Neural progenitor cell (in vitro differentiated cells): ENCODE measurements at places on chromosomes 5 and 9.

DNA sequence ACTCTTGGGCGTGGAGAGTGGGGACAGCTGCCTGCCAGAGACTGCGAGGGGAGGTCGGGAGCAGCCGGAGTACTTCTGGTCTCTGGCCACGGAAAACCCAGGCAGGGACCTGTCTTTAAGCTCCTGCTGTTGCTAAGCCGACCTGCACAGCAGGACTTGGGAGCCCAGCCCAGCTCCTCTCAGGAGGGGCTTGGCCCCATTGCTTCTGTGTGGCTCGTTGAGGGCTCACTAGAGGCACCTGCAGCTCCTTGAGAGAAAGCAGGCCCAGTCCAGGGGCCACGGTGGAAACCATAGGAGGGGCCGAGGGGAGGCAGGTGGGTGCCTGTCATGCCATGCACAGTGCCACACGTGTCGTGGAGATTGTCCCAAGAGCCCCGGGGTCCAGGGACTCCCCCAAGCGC, 3.3 kb upstream of the LCN2 start:
- DNase-seq: no peak

DNA sequence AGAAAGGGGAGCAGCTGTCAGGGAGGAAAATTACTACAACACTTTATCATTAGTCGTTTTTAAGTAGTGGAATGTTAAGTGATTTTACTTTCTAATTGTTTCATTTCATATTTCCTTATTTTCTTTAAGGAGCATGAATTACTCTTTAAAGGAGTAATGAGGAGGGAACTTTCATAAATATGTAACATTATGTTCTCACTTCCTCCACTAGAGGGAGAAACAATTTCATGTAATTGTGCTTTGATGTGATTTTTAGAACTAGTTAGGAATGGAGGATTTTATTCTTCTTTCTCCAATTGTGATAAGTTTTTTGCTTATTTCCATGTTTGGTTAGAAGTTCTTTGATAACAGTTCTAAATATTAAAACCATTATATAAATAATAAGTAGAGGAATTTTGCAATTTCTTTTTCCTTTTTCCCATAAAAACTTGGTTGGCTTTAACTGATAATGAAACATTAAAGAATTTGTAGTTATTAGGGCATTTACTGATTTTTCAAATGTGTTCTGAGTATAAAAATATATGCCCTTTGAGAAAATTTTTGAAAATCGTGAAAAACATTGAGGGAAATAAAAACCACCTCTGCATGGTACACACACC, 25.6 kb downstream of the CEP78 start:
- no peak for DNase-seq

GRCh38 chr9:105069285-105069684, 141.3 kb upstream of the ABCA1 start:
- no peak for DNase-seq

GRCh38 chr9:25814023-25814422, 135.8 kb upstream of the TUSC1 start:
- DNase-seq: no peak

GRCh38 chr5:77304388-77304787, 93.9 kb downstream of the PDE8B start:
- no peak for DNase-seq

GRCh38 chr9:109274884-109275730, 45.8 kb downstream of the EPB41L4B start:
- DNase-seq: no peak

GRCh38 chr5:74072646-74073045, 446.6 kb downstream of the ARHGEF28 start:
- no peak for DNase-seq

DNA sequence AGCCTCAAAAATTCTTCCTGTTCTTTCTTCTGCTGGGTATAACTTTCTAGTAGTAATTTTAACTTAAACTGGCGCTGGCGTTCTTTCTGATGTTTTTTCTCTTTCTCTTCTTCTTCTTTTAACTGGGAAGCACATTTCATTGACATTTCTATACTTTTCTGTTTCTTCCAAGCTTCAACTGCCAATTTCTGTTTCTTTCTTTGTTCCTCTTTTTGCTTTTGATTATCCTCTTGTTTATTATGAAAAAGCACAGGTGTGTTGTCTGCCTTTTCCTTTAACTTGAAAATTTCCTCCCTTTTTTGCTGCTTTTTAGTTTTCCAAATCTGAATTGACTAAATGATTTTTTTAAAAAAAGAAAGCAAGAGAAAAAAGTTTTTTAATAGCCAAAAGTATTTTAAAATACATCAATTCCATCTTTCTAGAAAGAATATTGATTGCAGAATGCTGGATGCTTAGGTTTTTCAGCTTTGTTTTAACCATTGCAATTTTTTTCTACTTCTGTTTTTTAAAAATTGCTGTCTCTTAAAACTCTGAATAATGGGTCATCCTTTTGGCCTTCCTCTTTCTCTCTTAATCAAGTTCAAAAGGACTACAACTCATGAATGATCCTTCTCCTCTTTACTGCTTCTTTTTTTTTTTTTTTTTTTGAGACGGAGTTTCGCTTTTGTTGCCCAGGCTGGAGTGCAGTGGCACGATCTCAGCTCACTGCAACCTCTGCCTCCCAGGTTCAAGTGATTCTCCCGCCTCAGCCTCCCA, 8.8 kb upstream of the PGGT1B start:
- DNase-seq: no peak

GRCh38 chr9:61634192-61634591, 444.4 kb downstream of the SPATA31A7 start:
- no peak for DNase-seq

DNA sequence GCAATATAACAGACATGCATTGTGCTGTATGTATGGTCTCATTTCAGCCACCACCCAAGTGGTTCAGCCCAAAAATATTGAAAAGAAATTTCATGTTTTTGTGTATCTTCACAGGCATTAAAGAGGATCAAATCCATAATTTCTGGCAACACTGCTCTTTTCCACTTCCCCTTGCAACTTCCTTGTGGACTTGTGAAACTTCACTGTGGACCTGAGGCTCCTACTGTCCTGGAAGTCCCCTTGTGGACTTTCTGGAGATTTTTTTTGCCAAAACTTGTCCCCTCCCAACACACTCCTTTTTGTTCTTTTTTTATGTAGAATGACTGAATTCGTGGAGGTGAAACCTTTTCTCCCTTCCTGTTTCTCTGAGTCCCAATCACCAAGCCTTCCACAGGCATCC, 14.3 kb downstream of the OTULINL start:
- no peak for DNase-seq

GRCh38 chr9:13360188-13360587, 80.7 kb upstream of the MPDZ start:
- no peak for DNase-seq

GRCh38 chr5:179355976-179356974, 11.0 kb upstream of the ADAMTS2 start:
- DNase-seq: no peak

DNA sequence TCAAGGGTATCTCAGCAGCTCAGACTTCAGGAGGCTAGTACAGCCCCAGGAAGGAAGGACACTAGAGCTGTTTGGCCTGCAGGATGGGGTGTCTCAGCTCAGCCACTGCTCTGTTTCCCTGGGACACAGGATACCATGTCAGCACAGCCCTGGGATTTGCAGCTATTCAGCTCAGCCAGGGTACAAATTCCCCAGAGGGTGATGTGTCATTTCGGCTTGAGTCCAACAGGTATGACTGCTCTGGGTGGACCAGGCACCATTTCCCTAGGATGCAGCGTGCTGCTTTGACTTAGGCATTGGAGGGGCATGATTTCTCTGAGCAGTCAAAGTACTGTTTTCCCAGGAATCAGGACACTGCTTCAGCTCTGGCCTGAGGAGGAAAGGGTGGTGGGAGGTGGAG, 130.1 kb downstream of the ARSB start:
- no peak for DNase-seq

GRCh38 chr5:5089895-5090649, 50.1 kb upstream of the ADAMTS16 start:
- no peak for DNase-seq

DNA sequence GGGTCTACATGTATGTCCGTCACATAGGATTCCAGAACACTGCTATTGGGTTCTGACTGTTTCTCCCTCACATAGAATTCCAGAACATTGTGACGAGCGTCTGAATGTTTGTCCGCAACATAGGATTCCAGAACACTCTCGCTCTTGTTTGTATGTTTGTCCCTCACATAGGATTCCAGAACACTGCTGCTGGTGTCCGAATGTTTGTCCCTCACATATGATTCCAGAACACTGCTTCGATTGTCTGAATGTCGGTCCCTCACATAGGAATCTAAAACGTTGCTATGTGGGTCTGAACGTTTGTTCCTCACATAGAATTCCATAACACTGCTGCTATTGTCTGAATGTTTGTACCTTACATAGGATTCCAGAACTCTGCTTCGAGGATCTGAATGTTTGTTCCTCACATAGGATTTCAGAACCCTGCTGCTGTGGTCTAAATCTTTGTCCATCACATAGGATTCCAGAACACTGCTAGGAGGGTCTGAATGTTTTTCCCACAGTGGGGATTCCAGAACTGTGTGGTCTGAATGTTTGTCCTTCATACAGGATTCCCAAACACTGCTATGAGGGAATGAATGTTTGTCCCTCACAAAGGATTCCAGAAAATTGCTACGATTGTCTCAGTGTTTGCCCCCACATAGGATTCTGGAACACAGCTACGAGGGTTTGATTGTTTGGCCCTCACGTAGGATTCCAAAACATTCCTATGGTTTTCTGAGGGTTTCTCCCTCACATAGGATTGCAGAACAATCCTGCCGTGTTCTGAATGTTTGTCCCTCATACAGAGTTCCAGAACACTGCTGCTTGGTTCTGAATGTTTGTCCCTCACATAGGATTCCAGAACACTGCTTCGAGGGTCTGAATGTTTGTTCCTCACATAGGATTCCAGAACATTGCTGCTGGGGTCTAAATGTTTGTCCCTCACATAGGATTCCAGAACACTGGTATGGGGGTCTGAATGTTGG, 220.5 kb downstream of the FOXD4L6 start:
- no peak for DNase-seq

- no peak for DNase-seq
Observed at GRCh38 chr9:132059361-132059760, 20.3 kb downstream of the MED27 start.

DNA sequence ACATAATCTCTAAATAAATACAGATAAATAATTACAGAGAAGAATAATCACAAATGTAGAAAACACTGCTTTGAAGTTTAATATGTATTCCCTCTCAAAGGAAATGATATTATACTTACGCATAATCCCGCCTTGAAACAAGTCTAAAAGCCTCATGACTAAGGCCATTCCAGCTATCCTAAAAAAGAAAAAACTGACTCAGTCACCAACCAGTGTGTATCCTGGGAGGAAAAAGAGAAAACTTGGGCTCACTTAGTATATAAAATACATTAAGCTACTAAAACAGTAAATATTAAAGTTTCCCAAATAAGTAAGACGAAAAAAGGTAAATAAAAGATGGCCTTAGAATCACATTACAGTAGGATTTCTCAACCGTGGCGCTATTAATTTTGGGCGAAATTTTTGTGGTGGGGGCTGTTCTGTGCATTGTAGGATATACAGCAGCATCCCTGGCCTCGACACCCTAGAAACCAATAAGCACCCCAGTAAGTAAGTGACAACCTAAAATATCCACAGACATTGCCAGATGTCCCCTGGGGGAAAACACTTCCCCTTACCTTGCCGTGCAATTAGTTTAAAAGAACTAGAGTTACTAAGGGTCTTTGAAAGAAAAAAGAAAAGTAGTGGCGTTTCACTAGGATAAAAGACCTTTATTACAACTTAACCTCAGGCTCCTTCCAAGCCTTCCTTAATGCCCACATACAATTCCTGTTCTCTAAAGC, 1.1 kb downstream of the HSPA9 start:
- DNase-seq: no peak

DNA sequence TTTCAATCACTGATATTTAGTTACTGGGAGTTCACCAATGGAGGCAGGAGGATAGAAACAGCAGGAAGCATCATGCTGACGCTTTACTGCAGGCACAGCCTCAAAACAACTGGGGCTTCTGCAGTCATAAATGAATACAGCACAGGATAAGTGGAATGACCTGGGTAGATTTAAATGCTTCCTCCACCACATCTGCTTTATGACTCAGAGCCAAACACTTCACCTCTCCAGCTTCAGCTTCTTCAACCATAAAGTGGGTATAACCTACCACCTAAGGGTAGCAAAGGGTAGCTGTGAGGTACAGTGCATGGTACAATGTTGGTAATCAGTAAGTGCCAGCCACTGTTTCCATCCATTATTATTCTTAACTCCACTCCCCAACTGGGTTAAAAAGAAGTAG, 28.4 kb downstream of the RASEF start:
- no peak for DNase-seq

DNA sequence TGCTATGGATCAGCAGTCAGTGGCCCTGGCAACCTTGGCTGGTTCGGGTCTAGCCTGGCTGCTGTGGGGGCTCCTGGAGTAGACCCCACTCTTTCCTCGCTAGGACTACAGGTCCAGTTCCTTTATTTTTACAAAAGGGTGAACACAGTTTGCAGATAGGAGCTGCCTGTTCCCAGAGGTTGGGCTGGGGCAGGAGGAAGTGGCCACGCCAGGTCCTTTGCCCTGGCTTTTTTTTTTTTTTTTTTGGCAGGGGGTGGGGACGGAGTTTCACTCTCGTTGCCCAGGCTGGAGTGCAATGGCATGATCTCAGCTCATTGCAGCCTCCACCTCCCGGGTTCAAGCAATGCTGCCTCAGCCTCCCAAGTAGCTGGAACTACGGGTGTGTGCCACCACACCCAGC, 7.9 kb downstream of the SLC2A6 start:
- DNase-seq: no peak

DNA sequence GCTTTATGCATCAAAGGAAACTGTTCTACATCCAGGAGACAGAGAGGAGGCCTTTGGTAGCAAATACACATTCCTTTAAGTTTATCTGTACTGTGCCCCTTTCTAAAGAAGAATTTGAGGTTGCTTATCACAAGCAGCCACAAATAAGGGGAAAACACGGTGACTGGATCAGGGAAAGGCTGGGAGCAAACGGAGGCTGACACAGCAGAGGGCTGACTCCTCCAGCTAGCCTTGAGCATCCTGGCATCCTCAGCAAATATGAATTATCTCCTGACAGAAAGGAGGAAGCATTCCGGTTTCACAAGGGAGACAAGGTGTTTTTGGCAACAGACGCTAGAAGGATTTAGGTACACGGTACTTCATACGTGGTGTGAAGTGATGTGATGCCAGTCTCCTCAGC, 133.5 kb downstream of the DCP2 start:
- no peak for DNase-seq

- DNase-seq: no peak
Observed at GRCh38 chr5:149762958-149763630, 33.0 kb downstream of the PPARGC1B start.

- DNase-seq: no peak
Observed at GRCh38 chr9:99112750-99113413, 8.0 kb downstream of the TGFBR1 start.

- no peak for DNase-seq
Observed at GRCh38 chr5:64980176-64980575, 211.4 kb downstream of the CWC27 start.

DNA sequence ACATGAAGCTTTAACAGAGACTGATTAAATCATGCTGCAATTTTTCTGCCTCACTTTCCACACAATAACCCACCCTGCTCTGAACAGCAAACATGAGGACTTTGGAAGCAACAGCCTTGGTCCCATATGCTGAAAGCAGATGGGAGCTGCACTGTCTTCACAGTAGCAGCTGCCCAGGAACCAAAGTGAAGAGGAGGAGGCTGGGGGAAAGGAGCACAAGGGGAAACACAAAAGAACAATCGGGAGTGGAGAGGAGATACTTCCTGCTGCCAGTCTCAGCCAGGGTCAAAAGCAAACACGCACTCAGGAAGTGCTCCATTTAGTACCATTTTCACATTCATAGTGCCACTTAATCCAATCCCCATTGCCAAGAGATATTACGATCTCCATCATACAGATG, 183.3 kb upstream of the PUM3 start:
- DNase-seq: no peak

- no peak for DNase-seq
Observed at GRCh38 chr5:40037713-40038112, 612.9 kb upstream of the DAB2 start.
